ENCODE measurements at places on chromosomes 6 and 20.

GRCh38 chr6:68718385-68719073 lies 83.4 kb downstream of the ADGRB3 start:
- DNase-seq = no peak

DNA sequence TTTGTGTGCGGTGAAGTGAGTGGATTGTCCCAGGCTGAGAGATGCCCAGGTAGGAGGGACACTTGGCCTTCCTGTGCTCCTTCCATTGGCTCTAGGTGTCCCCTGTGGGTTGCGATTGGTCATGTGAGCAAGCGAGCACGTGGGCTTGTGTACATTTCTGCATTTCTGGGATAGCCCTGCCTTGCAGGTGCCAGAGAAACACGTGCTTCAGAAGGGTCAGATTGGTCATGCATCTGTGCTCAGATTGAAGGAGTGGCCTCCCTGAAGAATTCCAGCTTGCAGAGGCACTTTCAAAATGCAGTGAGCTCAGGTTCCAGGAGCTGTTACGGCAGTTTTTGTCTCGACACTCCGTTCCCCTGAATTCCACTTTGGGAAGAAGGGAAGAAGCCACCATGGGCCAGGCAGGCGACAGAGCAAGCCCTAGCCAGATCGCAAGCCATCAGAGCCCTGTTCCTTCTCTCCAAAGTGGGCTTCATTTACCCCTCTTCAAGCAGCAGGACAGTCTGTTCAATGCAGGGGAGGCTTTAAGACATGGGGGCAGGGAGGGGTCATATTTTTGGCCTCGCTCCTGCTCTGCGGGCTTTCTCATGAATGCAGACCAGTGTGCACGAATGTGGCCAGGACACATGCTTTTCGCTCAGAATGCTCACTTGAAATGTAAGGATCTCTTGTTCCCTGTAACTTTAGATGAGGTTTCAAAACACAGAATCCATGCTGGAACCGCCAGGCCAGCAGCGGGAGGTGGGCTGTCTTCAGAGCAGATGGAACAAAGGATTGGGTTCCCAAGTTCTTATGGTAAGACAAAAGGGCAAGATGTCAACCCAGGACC lies 78.6 kb upstream of the AKAP12 start:
- no peak for DNase-seq

GRCh38 chr20:10115021-10115420 lies 80.2 kb downstream of the ANKEF1 start:
- no peak for DNase-seq

DNA sequence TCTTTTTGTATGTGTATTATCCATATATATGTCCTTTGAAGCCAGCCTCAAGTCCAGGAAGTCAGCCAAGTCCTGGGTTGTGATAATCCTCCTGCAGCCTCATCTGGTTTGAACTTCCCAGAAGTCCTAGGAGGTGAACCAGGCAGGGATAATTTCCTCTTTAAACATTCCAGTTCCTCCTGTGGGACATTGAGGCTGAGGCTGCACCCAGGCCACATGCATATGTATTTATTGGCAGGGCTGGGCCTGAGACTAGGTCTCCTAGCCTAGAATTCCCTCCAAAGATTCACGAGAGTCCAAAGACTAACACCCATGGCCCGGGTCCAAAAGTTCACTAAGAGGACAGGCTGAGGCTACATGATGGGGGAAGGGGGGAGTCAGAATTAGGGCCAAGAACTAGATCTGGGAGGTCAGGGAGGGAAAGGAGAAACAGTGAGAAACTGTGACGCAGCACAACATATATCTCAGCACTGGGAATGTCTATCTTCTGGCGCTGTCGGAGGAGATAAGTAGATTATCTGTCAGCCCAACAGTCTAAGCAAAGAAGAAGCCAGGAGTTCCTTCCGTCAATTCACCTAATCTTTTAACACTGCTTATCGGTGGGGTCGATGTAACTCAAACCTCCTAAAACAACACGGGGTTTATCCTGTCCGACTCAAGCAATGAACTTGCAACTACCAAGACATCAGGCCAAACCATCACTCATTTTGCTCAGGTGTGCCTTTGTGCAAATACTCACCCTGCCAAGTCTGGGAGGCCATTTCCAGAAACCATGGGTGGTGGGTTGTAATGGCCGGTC lies 43.3 kb downstream of the SNX5 start:
- DNase-seq = no peak

- peak; percentile 9 for DNase-seq
Measured at GRCh38 chr6:21593927-21594415, 420 bp downstream of the SOX4 start.

- DNase-seq = no peak
Measured at GRCh38 chr20:61099806-61100205, 152.3 kb upstream of the CDH4 start.

Measured in memory B cell (primary cell).